ENCODE measurements at places on chromosomes 3 and 15. TPM values are rescaled to one million over a fixed set of nuclear protein-coding genes. Genes with fewer than 3 reads are reported as not detected.

The CLRN1 gene
- total RNA-seq = not detected

The POLQ gene
- total RNA-seq = 0.09 TPM

The CCR3 gene
- total RNA-seq = not detected

The ITIH1 gene
- not detected for total RNA-seq

The COL6A5 gene
- not detected for total RNA-seq

- no peak for DNase-seq
Observed at GRCh38 chr15:101407439-101407838, 82.1 kb downstream of the PCSK6 start.

DNA sequence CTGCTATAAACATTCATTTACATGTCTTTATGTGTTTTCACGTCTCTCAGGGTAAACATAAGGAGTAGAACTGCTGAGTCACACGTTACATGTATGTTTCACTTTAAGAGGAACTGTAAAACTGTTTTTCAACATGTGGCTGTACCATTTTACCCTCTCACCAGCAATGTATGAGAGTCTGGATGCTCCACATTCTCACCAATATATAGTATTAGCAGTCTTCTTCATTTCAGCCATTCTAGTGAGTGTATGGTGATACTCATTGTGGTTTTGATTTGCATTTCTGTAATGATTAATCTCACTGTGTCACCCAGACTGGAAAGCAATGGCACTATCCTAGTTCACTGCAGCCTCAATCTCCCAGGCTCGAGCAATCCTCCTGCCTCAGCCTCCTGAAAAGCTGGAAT, 37.1 kb downstream of the PHC3 start:
- DNase-seq = no peak

DNA sequence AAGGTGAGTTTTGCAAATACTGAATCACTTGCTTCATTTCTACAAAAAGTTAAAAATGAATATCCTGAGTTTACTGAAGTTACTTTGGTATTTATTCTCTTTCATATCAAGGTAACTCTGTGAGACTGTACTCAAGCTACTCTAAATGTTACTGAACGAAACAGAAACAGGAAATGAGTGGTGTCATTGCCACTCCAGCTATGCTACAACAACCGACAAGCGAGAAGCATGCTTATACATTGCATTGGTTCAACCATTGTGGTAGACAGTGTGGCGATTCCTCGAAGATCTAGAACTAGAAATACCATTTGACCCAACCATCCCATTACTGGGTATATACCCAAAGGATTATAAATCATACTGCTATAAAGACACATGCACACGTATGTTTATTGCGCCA, 313.2 kb upstream of the THBS1 start:
- DNase-seq = no peak

GRCh38 chr3:18649666-18650363, 224.7 kb upstream of the SATB1 start:
- DNase-seq = no peak

GRCh38 chr3:9976721-9977709, 9.6 kb downstream of the EMC3 start:
- DNase-seq = no peak
